CD4-positive, alpha-beta T cell treated with Interferon alpha-2 for 1 hour (primary cell): ENCODE measurements at places on chromosomes 13 and 19.

DNA sequence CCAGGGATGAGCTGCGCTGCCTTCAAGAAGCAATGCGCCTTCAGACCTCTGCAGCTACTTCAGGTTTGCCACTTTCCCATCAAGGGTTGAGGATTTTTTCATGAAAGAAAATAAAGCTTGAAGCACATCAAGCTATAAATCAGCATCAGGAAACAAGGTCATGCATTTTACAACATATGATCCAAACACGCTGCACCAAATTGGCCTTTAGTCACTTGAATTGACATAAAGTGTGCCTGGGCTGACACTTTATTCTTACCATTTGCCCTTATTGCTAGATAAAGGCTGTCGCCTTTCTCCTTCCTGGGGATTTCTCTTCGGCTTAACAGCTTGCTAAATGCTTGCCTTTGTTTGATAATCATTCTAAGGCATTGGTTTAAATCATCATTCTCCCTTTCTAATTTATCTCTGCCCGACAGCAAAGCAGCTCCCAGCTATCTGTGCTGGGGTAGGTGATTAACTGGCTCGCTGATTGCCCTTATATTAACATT, 87.7 kb downstream of the LHFPL6 start:
- DNase-seq: no peak

DNA sequence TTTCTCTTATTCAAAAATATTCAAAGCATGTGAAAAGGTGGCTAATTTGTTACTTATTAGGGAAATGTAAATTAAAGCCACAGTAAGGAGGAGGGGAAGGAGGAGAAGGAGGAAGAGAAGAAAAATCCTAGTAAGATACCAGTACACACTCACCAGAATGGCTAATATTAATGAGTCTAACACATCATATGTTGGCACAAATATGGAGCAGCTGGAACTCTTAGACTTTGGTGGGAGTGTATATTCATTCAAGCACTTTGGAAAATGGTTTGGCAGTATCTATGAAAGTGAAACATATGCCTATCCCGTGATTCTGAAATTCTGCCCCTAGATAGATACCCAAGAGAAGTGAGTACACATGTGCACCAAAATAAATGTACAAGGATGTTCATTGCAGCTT, 38.1 kb upstream of the RGCC start:
- DNase-seq: no peak

GRCh38 chr13:73891805-73892204, 242.4 kb downstream of the KLF12 start:
- no peak for DNase-seq

GRCh38 chr19:47582320-47582909, 9.5 kb upstream of the ZNF541 start:
- DNase-seq: no peak

- DNase-seq: no peak
Measured at GRCh38 chr19:29645911-29646310, 19.4 kb upstream of the PLEKHF1 start.

DNA sequence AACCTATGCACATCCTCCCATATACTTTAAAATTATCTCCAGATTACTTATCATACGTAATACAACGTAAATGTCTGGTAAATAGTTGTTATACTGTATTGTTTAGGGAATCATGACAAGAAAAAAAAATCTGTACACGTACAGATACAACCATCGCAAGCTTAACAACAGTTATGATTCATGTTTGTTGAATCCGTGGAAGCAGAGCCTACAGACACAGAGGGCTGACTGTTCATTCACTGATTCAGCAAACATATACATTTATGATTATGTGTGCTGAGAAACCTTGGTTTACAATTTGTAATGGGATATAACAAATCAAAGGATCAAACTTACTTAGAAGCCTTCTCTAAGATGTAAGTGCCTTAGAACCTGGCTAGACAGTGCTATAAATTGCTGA, 1.5 kb downstream of the ZNF260 start:
- DNase-seq: no peak

DNA sequence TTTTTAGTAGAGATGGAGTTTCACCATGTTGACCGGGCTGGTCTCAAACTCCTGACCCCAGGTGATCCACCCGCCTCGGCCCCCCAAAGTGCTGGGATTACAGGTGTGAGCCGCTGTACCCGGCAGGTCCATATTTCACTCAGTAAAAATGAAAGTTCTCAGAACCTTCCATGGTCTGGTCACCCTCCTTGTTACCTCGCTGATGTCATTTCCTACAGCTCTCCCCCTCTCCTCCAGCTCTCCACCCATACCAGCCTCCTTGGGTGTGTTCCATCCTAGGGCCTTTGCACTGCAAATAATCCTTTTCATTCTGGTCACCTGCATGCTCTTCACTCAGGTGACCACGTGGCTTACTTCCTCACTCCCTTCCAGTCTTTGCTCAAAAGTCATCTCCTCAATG, 78.2 kb upstream of the TNFSF11 start:
- no peak for DNase-seq

GRCh38 chr19:44807652-44808462, 1.0 kb upstream of the BCAM start:
- no peak for DNase-seq

DNA sequence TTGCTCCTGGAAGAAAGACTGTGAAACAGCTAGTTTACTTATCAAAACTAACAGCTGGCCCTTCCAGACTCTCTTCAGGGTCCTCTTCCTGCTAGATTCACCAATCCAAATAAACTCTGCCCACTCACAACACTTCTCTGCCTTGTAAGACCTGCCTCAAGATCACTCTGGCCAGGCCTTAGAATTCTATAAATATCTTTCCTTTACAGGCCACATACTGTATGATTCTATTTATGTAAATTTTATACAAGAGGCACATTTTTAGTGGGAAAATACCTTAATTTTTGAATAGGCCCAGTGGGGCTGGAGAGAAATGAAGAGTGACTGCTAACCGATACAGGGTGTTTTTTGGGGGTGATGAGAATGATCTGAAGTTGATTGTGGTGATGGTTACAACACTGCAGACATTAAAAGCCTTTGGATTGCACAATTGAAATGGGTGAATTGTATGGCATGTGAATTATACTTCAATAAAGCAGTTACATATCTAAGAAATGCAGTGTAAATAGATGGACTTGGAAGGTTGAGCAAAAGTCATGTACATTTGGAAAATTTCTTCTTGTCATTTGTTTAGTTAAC, 141.8 kb downstream of the GPC5 start:
- no peak for DNase-seq

- DNase-seq: no peak
Measured at GRCh38 chr19:35816262-35816661, 3.6 kb upstream of the PRODH2 start.

DNA sequence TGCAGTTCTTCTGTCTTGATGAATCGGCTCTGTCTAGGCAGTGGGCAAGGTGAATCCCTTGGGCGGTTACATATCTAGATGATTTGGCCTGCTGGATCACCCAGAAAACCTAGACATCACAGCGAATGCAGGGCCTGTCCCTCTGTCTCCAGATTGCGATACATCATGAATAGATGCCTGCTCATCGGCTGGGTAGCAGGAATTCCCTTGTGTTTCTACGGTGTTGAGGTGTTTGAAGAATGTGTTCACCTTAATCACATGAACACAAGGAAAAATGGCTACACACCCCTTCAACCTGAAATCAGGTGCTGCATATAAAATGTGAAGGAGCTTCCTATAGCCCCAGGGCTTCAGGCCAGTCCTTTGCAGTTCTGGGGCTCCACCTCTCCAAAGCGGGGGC, 281.2 kb downstream of the SHISA2 start:
- no peak for DNase-seq

DNA sequence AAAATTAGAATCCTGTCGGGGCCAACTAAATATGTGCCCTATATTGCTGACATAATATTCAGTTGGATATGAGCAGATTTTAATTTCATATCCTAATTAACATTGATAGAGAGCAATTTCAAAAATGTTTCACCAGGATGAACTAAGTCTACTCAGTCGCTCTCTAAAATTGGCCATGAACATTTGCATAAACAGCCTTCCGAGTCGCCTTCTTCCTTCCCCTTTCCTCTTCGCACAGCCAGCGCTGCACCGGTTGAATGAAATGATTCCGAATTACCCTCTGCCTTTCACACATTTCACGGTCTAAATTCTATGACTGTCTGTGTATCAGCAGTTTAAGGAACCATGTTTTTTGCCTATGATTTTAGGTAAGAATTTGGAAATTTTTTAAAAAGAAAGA, 413.7 kb downstream of the LIG4 start:
- DNase-seq: no peak

GRCh38 chr13:26695891-26696311, 64.7 kb downstream of the GPR12 start:
- no peak for DNase-seq

- DNase-seq: no peak
Measured at GRCh38 chr19:31890230-31890629, 455.2 kb upstream of the ZNF507 start.

DNA sequence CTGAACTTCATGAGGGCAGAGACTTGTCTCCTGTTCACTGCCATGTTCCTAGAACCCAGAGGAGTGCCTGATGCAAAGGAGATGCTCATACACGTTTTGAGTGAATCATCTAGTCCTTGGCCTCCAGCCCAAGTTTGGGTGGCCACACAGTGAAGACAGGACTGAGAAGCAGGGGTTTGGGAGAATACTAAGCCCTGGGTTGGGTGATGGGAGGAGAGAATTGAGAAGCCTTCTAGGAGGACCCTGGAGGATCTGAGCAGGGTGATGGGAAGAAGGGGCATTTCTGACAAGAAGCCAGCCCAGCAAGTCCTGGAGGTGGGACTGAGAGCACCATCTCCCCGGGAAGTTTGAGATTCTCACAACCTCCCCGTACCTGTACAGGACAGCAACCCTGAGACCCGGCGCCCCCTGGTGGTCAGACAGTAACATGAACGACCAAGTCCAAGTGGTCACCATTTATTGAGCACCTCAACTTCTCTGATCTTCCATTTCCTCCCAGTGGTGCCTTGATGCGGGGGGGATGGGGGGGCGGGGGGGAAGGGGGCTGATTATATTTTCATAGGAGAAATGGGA, 11.0 kb downstream of the CTU1 start:
- peak; percentile 70 for DNase-seq

DNA sequence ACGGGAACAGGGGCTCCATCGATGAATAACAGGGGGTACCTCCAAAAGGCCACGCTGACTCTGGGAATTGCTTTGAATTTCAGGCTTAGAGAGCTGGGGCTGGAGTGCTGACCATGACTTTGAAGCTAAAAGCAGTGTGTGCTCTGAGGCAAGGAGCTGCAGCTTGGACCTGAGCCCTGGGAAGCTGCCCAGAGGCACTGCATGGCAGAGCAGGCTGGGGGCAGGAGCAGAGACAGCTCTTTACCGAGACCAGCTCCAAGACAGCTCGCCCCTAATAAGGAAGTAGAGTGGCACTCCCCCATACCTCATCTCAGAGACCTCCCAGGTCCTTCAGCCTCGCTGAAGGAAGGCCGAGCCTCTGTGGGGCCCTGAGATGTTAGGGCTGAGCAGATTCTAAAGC, 200.2 kb downstream of the COL4A1 start:
- no peak for DNase-seq

GRCh38 chr19:13054626-13055212, 47.9 kb downstream of the LYL1 start:
- DNase-seq: no peak

GRCh38 chr13:49936968-49937273, 781 bp upstream of the SPRYD7 start:
- DNase-seq: no peak

GRCh38 chr13:52726258-52726657, 13.4 kb downstream of the CNMD start:
- no peak for DNase-seq

- DNase-seq: no peak
Measured at GRCh38 chr13:104105418-104106355, 1039.5 kb upstream of the SLC10A2 start.

- DNase-seq: no peak
Measured at GRCh38 chr13:85651440-85651839, 147.8 kb downstream of the SLITRK6 start.

DNA sequence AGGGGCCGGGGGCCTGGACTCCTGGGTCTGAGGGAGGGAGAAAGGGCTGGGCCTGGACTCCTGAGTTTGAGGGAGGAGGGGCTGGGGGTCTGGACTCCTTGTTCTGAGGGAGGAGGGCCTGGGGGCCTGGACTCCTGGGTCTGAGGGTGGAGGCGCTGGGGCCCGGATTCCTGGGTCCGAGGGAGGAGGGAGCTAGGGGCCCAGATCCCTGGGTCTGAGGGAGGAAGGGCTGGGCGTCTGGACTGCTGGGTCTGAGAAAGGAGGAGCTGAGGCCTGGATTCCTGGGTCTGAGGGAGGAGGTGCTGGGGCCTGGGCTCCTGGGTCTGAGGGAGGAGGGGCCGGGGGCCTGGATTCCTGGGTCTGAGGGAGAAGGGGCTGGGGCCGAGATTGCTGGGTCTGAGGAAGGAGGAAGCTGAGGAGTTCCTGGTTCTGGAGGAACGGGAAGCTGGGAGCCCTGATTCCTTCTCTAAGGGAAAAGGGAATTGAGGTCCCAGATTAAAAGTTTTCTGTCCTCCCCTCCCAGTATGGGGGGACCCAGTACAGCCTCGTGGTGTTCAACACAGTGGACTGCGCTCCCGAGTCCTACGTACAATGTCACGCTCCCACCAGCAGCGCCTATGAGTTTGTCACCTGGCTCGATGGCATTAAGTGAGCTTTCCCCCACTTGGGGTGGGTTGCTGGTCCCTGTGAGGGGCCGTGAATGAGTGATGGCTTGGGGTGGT, 721 bp downstream of the MED25 start:
- peak; percentile 19 for DNase-seq

GRCh38 chr13:94784066-94784465, 71.7 kb upstream of the SOX21 start:
- DNase-seq: no peak

GRCh38 chr13:112895521-112896465, 73.2 kb upstream of the MCF2L start:
- no peak for DNase-seq

DNA sequence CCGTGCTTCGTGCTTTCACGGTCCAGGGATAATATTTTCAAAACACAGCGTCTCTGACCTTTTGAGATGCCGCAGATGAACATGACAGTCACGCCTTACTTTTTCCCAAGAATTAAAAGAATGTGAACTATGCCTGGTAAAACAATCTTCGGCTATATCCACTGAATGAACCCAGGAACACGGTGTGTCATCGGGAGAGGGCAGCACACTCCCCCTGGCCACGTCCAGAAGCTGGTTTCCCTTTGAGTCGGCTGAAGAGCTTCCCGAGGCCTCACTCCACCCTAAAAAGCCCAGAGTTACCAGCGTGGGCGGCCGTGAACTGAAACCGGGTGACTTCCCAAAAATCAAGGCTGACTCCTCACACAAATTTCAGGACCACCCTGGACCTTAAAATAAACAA, 22.9 kb upstream of the SHISA2 start:
- no peak for DNase-seq

- no peak for DNase-seq
Measured at GRCh38 chr13:42569576-42570344, 4.2 kb upstream of the TNFSF11 start.

- DNase-seq: no peak
Measured at GRCh38 chr19:41932720-41933332, 4.6 kb upstream of the ERFL start.

GRCh38 chr19:28130066-28130511, 1082.9 kb downstream of the UQCRFS1 start:
- no peak for DNase-seq

DNA sequence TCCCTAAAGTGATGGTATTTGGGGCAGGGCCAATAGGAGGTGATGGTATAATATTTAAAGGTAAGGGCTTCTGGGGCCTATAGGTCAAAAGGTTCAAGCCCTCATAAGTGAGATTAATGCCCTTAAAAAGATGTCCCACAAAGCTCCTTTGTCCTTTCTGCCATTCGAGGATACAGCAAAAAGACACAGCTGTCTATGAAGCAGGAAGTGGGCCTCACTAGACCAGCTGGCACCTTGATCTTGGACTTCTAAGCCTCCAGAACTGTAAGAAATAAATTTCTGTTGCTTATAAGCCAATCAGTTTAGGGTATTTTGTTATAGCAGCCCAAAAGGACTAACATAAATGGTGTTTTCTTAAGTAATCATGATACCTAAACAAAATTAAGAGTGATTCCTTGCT, 27.2 kb upstream of the POU4F1 start:
- no peak for DNase-seq
